ENCODE measurements at places on chromosomes 2 and 18. TPM values are rescaled to one million over a fixed set of nuclear protein-coding genes. Genes with fewer than 3 reads are reported as not detected.

GRCh38 chr2:237122214-237122666 is 36.6 kb downstream of the COPS8 start:
- peak; percentile 74 for DNase-seq

GRCh38 chr2:227816507-227817294 is 3.1 kb downstream of the CCL20 start:
- DNase-seq: no peak

DNA sequence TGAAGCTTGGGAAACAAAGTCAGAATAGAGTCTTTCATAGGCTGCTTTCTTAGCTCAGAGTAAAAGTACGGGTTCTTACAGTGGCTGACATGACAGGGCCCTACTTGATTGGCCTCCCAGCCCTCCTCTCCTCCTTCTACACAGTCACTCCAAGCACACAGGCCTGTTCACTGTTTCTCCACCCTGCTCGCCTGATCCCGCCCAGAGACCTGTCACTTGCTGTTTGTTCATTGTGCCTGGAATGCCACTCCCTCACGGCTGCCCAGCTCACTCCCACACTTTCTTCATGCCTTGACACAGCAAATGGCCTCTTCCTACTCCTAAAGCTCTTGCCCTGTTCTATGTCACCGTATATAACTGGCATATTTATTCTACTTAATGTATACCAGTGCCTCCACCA is 104.8 kb downstream of the MAP4K4 start:
- DNase-seq: no peak

Gene DCTN1
- total RNA-seq: 106 TPM

Gene KIF5C
- 1.1 TPM for total RNA-seq
